ENCODE measurements at places on chromosomes 12 and 14. TPM values are rescaled to one million over a fixed set of nuclear protein-coding genes. Genes with fewer than 3 reads are reported as not detected.
A peak's percentile ranks its signal among the peaks of the same experiment; 100 is the strongest.

DNA sequence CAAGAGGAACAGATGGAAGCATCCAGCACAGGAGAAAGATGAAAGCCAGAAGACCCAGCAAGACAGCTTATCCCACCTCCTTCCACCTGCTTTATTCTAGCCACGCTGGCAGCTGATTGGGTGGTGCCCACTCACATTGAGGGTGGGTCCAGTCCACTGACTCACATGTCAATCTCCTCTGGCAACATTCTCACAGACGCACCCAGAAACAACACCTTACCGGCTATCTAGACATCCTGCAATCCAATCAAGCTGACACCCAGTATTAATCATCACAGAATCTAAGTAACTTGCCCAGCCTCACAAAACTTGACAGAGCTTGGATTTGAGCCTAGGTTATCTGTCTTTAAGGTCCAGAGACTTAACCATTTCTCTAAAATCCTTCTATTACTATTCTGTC lies 208.9 kb downstream of the PAH start:
- no peak for DNase-seq

GRCh38 chr12:66072135-66072534 lies 58.4 kb downstream of the LLPH start:
- no peak for DNase-seq

DNA sequence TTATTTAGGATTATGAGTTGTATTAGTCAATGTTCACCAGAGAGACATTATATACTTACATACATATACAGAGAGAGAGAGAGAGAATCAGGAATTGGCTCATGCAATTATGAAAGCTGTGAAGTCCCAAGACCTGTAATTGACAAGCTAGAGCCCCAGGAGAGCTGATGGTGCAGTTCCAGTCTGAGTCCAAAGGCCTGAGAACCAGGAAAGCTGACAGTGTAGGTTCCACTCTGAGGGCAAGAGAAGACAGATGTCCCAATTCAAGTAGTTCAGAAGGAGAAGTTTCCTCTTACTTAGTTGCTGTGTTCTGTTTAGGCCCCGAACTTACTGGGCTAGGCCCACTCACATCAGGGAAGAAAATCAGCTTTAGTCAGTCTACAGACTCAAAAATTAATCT lies 76.4 kb upstream of the FICD start:
- no peak for DNase-seq

The ABCC9 gene
- 0.04 TPM for total RNA-seq

The LMNTD1 gene
- not detected for total RNA-seq

The HVCN1 gene
- 11.8 TPM for total RNA-seq

DNA sequence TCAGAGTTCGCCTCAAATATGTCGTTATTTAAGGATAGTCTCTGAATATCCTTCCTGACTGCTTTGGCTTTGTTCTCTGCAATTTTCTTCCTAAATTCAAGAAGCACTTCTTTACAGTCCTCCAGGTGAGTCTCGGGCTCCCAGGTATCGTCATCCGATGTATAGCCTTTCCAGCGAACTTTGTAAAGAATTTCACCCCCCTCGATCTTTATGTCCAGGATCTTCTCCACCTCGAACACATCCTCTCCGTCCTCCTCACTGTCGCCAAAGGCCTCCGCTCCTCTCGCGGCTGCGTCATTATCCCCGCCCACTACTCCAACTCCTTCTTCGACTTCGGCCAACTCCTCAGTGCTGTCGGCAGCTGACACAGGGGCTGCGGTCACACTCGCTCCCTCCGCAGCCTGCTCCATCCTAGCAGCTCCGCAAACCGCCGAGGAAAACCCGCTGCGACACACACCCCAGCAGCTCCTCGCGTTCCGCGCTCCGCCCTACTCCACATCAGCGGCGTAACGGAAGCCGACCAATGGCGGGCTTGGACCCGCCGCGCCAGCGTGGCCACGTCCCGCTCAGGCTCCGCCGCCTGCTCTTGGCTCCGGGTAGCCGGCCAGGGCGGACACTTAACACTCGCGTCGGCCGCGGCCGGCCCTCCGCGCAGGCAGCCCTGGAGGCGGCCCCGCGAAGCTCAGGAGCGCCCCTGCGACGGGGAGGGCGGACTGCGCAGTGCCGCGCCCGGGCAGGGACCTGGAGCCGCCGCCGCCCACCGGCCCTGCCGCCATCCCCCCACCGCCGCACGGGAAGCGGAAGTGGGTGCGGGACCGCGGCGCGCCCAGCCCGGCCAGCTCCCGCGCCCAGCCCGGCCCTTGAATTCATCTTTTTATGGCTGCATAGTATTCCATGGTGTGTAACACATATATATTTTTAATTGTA lies 4.1 kb downstream of the CD163L1 start:
- peak; percentile 88 for DNase-seq

- no peak for DNase-seq
Observed at GRCh38 chr12:125092108-125092871, 27.1 kb downstream of the AACS start.

The CLEC6A gene
- not detected for total RNA-seq

DNA sequence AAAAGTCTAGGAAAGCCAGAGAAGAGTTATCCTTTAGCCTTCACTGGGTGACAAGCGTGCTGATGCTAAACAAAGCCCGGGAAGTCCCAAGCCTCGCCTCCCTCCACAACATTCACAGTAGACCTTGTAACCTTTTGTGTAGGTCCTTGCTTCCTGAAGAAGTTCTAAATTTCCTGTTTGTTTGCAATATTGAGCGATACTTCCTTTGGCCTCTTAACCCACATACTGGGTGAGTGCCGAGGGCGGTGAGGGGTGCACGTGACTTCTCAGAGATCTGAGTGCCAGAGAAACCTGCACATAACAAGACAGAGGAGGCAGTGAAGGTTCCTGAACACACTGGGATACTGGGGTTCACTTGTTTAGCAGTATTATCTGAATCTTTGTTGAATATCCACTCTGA lies 134.3 kb downstream of the PLXNC1 start:
- DNase-seq = no peak

DNA sequence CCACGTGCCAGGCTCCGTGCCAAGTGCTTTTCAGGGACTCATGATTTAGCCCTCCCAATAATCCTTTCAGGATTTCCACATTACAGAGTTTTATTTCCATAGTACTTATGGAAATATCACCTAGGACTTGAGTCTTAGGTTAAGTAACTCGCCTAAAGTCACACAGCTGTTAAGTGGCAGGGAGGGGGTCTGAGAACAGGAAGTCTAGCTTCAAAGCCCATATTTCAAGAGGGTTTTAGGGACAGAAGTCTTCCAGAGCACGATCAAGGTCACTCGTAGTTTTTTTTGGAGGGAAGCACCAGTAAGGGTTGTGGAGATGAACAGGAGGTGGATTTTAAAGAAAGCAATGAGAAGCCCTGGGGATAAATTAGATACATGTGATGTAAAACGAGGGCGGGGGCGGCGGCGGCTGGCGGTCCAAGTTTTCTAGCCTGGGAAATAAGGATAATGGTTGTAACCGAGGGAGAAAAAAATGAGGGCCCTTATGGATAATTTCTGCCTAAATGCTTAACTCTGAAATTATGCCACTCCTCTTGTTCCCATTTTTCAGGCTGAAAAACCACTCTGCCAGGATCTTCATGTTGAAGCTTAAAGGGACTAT lies 192.6 kb upstream of the FOXN3 start:
- DNase-seq = no peak

- DNase-seq = no peak
Observed at GRCh38 chr14:69648480-69649451, 37.4 kb downstream of the SUSD6 start.

The FAM181A gene
- total RNA-seq = not detected

GRCh38 chr12:9856894-9857293 lies 12.3 kb downstream of the CLEC2B start:
- no peak for DNase-seq

DNA sequence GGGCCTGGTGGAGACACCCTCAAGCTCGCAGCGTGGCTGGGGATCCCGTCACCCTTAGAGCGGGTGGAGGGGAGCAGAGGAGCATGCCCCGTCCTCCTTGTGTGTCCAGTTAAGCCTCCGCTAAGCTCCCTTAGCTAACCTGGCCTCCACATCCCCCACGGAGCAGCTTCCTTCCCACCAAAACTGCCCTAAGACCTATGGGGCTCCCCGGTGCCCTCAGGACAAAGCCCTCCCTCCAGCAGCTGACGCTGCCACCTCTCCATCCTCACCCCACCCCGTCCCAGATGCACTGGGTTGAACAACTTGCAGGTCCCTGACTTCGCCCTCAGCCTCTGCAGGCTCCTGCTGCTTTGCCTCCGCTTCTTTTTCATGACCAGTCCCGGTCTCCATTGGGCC lies 4.0 kb downstream of the AHNAK2 start:
- DNase-seq = no peak

DNA sequence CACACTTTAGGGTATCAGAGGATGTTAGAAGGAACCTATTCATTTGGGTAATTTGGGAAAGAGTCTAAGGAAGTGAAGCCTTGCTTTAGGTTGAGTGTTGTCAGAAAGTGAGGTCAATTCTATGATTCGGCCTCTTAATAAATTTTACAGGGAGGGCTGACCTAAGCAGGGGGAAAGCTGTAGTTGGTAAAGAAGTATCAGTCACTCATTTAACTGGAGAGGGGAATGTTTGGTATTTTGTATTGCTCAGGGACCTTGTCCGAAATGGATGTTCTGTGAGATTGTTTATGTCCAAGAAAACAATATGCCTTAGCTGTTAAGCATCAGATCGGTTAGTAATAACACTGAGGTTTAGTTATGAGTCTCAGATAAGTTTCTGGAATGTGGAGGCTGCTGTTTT lies 7.3 kb downstream of the CAND1 start:
- no peak for DNase-seq

- no peak for DNase-seq
Observed at GRCh38 chr12:97555547-97556187, 93.1 kb downstream of the RMST start.

DNA sequence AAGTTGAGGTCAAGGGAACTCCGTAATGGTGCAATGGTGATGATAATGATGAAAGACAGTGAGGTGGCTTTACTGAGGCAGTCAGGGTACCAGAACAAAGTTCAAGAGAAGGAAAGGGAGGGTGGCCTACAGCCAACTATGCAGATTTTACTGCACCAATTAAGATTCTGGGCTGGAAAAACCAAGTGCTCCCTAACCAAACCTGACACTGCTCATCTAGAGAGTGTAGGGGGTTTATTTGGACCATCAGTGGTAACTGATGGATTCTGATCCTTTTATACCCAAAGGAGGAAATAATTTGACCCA lies 387 bp downstream of the LRRC9 start:
- DNase-seq = no peak

GRCh38 chr12:101777978-101778377 lies 38.7 kb upstream of the SYCP3 start:
- DNase-seq = no peak

DNA sequence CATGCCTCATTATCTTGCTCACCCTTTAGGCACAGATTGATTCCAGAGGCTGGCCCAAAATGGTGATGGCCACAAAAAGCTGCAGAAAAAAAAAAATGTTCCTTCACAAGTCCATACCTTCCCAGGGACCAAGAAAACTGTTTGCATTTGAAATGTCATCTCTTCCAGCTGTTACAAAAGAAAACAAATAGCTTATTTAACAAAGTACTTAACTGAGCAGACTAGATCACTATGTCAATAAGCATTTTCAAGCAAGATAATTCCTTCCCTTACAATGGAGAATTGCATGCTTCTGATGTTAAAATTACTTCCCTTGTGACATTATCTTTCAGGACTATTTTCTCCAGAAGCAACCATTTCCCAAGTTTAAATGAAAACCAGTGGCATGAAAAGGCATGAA lies 377.9 kb upstream of the KITLG start:
- DNase-seq = peak; percentile 39

The AQP6 gene
- total RNA-seq = not detected

DNA sequence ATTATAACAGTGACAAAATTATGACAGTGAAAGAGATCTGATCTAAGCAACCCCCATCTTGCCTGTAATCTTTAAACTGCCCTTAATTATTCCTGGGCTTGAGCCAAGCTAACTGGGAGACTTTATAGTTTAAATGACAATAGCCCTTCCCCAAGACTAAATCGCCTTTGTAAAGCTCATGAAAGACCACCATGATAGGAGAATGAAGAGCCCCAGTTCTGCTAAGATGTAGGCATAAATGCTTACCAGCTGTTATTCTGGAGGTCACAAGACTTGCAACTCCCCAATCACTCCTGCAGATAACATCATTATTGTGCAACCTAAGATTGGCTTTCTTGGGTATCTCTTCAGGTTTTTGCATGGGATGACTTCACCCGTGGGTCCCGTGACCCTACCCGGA lies 599.7 kb downstream of the KCNH5 start:
- DNase-seq = peak; percentile 72

The TAS2R14 gene
- total RNA-seq = 5.9 TPM

- no peak for DNase-seq
Observed at GRCh38 chr12:13165617-13166041, 30.9 kb upstream of the EMP1 start.

GRCh38 chr14:76121089-76121748 lies 30.5 kb upstream of the GPATCH2L start:
- no peak for DNase-seq

DNA sequence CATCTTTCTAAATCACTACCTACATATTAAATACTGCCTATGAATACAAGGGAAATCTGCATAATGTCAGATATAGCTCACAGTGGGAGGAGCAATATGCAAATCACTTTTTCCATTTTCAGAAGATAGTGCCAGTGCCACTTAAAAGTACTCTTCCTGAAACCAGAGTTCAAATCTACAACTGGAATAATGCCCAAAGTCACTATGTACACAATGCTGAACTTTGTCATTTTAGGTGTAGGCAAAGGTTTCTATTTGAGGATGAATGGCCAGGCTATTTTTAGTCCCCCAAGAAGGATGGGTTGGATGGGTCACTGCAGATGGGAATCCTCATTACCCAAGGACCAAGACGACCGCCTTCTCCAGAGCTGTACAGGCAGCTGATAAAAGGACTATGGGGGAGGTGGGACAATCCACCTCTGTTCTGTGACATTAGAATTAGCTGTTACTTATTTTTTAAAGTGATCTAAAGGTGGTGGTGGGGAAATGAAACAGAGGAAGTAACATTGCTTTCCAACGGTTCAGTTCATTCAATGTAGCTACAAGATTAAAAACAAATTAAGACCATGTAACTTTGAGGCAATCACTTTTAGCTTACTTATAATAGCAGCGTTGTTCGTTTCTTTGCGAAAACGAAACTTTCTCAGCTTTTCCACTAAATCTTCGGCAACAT lies 5.6 kb downstream of the GMFB start:
- no peak for DNase-seq
